ENCODE measurements at places on chromosomes 11 and 22.

DNA sequence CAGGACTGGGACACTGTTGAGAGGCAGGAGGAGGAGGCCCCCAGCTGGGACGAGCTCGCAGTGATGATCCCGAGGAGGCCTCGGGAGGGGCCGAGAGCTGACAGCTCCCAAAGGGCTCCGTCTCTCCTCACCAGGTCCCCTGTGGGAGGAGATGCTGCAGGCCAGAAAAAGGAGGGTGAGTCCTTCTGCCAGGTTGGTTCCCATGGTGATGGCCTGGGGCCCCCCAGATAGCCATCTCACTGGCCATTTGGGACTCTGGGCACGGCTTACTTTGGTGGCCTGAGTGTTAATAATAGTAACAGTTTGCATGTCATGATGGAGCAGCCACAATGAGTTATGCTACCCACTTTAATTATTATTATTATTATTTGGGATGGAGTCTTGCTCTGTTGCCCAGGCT, 18.9 kb downstream of the TRIOBP start:
- no peak for DNase-seq

GRCh38 chr11:66126064-66126463, 56.0 kb downstream of the PACS1 start:
- no peak for DNase-seq

DNA sequence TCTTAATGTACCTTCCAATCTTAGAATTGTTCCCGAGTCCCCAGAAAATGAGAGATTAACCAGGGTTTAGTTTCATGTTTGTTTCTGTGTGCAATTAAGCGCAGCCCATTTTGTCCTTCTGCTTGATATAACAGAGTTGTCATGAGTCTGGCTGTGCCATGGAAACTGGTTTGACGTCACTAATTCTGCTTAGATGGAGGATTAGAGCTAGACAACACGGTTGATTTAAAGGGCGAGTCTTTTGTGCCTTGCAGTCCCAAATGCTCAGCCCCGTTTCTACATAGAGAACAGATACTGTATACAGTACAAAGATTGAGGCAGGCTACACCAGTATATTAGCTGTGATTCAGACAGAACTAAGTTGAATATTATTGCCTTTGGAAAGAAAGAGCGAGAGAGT, 45.5 kb upstream of the ALKBH3 start:
- DNase-seq = no peak

GRCh38 chr22:19941365-19942082, at the start of the genes COMT and TXNRD2:
Gene COMT (plus strand): TSS chr22:19941772. CDS start chr22:19962527, 20,755 bp downstream.
Gene TXNRD2 (minus strand): TSS chr22:19941818. CDS start chr22:19941803, 15 bp downstream.
- DNase-seq = peak; percentile 62

GRCh38 chr11:113529606-113530005, 54.4 kb upstream of the DRD2 start:
- DNase-seq = peak; percentile 97

DNA sequence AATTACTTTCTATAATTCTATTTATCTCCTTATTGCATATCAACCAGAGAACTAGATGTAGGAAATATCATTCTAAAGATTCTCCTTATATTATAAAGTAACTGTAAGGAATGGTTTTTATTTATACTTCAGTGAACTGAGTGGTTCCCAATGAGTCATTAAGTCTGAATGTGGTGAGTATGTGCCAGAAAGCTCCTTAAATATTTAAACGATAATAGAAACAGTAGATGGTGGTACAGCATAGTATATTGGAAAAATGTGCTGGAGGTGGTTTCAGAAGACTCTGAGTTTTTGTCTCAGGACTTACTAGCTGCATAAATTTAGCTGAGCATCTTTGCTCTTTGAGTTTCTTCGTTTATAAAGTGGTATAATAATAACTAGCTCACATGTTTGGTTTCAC, 653.5 kb downstream of the FAM181B start:
- DNase-seq = no peak

GRCh38 chr11:116828632-116829524, 829 bp upstream of the APOC3 start:
- no peak for DNase-seq

DNA sequence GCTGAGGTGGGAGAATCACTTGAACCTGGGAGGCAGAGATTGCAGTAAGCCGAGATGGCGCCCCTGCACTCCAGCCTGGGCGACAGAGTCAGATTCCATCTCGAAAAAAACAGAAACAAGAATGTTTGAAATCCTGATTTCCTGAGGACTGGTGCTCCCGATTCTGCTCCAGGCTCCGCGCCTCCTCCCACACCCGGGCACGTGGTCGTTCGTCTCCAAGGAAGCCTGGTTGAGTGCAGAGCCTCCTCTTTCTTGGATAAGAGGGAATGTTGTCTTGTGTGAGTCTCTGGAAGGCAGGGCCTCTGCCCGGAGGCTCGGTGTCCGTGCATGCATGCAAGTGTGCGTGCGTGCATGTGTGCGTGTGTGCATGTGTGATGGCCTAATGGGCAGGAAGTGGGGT, 30.1 kb downstream of the BRSK2 start:
- DNase-seq = no peak

Measured in NCI-H524 (cell line).